Chondrocyte (in vitro differentiated cells): ENCODE measurements at places on chromosomes 13 and 19. TPM values are rescaled to one million over a fixed set of nuclear protein-coding genes. Genes with fewer than 3 reads are reported as not detected.

- DNase-seq, result no peak
Measured at GRCh38 chr13:42377640-42378382, 105.9 kb downstream of the AKAP11 start.

GRCh38 chr19:47120470-47121067 lies 7.0 kb upstream of the ZC3H4 start:
- no peak for DNase-seq

GRCh38 chr13:113742000-113742441 lies 17.0 kb upstream of the TMEM255B start:
- peak; percentile 87 for DNase-seq

DNA sequence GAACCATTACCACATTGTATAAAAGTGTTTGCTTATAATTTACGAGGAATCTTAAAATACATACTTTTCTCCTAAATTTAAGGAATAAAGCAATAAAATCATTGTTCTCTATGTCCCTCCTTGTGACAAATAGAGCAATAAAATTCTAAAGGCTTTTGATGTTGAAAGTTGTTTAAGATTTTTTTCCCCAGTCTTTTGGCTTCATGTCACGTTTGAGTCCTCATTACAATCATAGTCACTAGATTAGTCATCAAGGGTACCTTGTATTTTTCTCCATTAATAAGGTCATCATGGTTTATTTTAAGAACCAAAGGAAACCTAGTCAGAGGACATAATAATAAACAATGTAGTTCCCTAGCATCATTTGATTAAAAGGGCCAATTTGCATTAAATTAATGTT lies 3.2 kb downstream of the WBP4 start:
- DNase-seq, result no peak

Gene NALCN
- 38.0 to 59.7 TPM (median 38.6 TPM) in 3 replicates for total RNA-seq

Gene ZNF814
- 7.9 to 16.6 TPM (median 8.5 TPM) in 3 replicates for total RNA-seq
